ENCODE measurements at places on chromosomes 3 and 15.

DNA sequence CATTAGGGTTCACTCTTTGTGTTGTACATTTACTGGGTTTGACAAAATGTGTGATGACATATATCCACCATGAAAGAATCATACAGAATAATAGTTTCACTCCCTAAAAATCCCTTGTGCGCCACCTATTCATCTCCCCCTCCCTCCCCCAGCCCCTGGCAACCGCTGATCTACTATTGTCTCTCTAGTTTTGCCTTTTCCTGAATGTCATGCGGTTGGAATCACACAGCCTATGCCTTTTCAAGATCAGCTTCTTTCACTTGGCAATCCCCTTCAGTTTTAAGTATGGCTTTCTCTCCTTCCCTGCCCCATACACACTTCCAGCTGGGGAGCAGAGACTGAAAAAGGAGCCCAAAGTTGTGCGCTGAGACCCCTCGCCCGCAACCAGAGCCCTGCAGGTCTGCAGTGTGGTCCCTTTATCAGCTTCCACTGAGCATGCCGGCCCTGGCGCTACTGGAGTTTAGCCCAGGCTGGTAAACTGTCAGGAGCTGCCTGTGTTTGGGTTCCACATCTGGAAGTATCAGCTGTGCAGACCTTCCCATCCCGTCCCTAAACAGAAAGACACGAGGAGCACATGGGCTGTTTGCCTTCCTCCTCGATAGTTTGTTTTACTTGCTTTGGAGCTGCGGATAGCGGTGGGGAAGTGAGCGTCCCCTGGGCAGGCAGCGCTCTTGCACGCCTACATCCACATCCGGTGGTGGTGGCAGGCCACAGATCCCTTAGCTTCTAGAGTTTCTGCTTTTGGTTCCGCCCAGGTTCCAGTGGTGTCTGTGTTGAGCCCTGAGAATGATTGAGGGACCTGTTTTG is 12.3 kb downstream of the BOC start:
- DNase-seq = no peak

DNA sequence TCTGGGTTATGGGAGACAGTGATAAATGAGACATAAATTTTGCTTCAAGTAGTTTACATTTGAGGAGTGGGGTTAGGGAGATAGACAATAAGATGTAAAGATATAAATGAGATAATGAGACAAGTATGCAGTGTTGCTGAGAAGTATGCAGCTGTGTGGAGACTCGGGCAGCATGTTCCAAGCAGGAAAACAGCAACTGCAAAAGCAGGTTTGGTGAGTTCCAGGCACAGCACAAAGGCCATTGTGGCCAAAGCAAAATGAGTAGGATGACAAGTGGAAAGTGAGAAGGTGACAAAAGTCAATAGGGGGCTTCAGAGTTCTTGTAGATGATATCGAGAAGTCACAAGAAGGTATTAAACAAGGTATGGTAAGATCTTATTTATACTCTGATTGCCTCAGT is 259.1 kb upstream of the PEX5L start:
- DNase-seq = no peak

- DNase-seq = no peak
Measured at GRCh38 chr3:195119461-195120266, 151.3 kb downstream of the XXYLT1 start.

GRCh38 chr3:120072867-120073525 is 21.3 kb downstream of the GSK3B start:
- no peak for DNase-seq

DNA sequence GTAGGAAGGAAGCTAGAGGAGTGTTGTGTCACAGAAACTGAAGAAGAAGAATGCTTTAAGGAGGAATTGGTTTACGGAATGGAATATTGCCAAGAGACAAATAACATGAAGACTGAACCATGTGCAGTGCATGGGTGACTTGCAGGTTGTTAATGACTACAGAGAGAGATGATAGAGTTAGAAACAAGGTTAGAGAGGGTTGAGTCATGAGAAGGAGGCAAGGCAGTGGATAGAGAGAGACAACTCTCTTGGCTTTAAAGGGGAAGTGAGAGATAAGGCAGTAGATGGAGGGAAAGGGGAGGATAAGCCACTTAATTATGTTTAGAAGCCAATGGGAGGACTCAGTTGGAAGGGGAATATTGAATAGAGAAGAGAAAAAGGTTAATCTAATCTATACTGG is 119.3 kb upstream of the CCNL1 start:
- DNase-seq = no peak

GRCh38 chr15:77535845-77536244 is 96.9 kb downstream of the LINGO1 start:
- no peak for DNase-seq

DNA sequence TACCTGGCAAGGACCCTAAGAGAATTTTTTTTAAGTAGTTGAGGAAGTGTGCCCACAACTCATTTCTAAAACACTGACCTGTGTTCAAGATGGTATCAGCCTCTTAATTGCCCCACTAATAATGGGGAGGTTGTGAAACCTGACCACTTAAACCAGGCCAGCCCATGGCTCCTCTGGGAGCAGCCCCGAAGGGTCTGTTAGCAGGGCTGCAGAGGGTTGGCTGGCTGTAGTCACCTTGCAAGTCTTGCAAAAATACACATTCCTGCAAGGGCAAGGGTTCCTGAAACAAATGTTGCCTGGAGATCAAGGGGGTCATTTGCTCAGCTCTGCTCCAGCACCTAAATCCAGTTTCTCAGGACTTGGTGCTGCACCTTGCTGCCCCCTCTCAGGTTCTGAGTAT is 3.2 kb downstream of the IL17RD start:
- DNase-seq = no peak
